Epithelial cell of esophagus (primary cell): ENCODE measurements at places on chromosomes 3 and 15.

- DNase-seq: no peak
Observed at GRCh38 chr3:191493336-191493735, 32.4 kb downstream of the PYDC2 start.

- DNase-seq: peak; percentile 15
Observed at GRCh38 chr3:63232764-63233396, 45.2 kb upstream of the SYNPR start.

DNA sequence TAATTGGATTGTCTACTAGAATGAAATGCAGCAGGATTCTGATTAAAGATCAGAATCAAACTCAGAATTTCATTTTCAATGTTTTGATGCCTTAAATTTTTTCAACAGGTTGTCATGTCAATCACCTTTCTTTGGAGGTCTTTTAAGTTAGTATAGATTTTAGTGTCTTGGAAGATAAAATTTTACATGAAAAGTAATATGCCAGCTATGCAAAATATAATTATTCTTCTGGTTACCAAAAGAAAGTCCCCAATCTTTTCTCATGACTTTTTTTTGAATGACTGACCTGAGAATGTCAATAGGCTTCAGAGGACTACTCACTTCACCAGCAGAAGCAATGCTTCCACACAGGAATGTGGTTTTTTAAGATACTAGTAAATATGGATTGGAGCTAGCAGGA, 4.3 kb downstream of the FGF7 start:
- no peak for DNase-seq

- DNase-seq: peak; percentile 61
Observed at GRCh38 chr3:48661501-48662144, 1.1 kb downstream of the CELSR3 start.

DNA sequence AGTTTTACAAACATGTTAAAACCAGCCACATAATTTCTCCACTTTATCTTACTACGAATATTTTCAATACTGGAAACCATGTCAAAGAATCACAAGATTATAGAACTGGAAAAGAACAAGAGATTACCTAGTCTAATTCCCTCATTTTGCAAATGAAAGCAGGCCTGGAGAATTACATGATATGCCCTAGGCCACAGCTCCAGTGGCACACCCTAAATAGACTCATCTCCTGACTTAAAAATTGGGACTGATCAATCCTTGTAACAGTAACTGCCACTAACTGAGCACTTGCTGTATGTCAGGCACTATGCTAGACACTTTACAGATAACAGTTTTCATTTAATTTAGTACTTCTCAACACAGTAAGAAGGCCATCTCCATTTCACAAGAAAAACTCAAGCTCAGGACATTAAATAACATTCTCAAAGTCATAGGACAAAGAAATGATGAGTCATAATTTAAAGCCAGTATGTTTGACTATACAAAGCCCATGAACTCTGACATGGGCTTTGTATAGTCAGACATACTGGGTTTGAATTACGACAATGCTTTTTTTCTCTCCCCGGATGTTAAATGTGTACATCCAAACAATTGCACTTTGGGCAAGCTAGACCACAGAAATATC, 9.4 kb downstream of the IGSF11 start:
- DNase-seq: no peak

- DNase-seq: no peak
Observed at GRCh38 chr3:1251282-1252060, 158.6 kb downstream of the CNTN6 start.

GRCh38 chr3:123319760-123320159, 118.0 kb downstream of the SEC22A start:
- no peak for DNase-seq

DNA sequence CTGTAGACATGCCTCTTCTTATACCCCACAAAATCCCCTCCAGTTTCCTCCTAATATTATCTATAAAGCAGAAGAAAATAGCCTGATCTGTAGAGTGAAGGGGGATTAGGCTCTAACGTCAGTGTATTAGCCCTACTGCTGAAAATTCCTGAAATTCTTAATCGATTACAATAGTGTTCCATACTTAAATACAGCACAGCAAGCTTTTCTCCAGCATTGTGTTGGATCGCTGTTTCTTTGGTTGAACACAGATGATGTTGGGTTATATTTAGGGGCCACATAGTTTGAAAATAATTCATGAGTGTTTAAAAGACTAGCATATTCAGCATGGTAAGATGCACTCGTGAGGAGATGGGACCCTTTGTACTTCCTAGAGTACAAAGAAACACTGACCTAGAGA, 52.5 kb downstream of the PIAS1 start:
- DNase-seq: no peak

- DNase-seq: no peak
Observed at GRCh38 chr3:37973246-37974054, 17.1 kb upstream of the VILL start.

GRCh38 chr3:128322030-128323022, 144.4 kb downstream of the DNAJB8 start:
- peak; percentile 69 for DNase-seq

DNA sequence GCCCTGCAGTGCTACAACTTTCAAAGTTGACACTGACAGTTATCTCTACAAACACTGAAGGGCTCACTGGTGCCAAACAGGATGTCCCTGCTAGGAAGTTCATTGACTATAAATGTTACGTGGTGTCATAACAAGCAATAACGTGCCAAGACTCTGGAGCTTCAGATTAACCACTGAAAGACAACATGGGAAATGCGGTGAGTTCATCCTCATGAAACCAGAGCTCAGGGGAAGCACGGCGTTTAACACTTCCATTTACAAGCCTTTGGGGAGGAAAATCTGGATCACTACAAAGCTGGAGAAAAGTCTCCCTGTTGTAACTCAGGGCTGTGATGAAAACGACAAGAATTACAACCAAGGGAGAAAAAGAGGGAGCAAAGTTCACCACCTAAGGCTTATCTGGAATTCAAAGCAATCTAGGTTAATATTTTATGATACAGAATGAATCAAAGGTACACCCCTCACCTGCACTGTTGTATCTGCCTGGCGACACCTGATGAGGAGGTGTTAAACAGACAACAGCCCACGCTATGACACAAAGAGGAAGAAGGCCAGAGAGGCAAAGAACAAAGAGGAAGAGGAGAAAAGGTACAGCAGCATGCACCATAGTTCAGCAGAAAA, 27.0 kb downstream of the SHQ1 start:
- peak; percentile 29 for DNase-seq

DNA sequence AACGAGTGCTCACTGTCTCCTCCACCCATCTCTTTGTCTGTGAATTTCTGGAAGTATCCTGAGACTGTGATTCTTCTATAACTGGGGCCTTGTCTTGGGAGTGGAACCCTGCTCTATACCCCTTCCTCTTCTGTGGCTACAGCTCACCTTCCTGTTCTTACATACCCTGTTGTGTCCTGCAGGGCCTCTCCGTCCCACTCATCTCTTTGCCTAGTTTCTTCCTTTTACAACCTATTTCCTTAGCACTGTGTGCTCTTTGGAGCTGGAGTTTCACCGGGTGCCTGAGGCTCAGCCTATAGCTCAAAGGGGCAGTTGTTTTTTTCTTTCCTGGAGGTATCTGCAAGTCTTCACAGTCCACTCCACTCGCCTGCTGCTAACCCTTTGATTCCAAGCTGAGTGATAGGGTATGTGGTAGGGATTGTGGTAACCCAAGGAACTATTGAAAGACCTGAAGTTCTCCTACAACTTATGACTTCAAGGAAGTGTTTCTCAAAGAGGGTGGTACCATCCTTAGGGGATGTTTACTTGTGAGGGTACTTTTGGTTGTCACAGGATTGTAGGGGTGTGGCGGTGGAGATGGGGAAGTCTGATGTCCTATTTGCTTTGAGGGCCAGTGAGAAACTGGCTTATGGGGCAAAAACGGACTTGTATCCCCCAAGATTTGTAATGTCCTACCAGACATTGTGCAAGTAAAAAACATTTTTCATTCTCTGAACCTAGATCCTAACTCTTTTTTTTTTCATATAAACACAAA, 66.6 kb upstream of the ARL8B start:
- DNase-seq: no peak

GRCh38 chr3:72634128-72634527, 214.1 kb downstream of the SHQ1 start:
- no peak for DNase-seq

DNA sequence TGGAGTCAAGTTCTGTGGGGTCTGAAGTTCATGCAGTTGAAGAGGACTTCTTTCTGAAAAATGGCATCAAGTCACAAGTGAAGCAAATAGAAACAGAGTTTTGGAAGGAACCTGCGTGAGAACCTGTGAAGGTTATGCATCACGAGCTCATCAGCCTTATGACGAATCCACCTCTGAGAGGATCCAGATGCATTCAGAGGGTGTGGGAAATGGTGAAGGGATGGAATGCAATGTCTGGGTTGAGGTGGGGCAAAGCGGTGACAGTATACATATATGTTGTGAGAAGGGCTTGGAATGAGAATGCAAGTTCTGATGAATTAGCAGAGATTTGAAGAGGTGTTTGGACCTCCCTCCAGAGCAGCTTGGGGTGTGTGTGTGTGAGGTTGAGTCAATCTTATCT, 382.1 kb upstream of the TBL1XR1 start:
- peak; percentile 93 for DNase-seq

DNA sequence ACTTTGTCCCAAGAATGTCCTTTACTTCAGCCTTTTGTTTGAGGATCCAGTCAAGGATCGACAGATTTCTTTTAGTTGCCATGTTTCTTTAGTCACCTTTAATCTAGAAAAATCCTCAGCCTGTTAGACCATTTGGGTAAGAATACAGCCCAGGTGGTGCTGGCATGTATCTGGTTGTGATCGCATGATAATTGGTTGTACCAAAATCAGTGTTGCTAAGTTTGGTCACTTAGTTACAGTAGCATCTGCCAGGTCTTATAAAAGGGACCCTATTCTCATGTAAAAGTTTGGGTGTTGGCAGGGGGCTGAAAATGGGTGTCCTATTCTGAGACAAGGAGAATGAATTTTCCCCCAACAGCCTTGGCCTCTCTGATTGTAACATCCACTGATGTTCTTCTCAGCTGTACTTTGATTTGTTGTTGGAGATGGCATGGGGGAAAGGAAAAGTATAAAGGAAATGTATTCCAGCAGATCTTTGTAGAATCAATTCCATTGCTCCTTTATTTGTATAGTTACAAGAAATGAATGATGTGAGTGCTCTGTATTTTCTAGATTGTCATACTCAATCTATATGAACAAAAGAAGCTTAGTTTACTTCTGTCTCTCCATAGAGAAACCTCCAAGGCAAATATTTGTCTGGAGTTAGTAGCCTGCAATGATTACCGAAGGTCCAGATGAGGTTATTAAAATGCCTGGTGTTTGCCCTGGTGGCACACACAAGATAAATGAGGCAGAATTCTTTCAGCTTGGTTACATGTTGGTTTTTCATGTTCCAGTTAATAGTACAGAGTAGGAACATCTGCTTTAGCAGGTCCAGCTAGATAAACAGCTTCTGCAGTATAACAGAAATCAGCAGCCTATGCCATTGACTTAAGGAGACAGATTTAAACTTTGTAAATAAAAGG, 65.7 kb downstream of the CMTM8 start:
- DNase-seq: no peak

DNA sequence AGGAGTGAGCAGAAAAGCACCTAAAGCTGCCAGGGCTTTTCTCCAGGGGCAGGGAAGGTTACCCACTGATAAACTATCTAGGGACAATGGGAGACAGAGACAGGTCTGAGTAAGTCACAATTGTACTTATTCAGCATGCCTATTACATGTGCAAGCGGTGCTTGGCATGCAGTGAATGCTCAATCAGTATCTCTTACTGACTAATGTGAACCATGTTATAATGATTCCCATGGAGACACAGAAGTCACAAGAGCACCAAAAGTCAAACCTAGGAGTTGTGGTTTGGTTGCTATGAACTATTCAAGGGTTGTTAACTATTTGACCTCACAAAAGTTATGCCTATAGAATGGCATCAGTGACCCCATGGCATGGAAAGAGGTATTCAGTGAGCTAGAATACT, 50.0 kb upstream of the RASGRP1 start:
- DNase-seq: no peak

- no peak for DNase-seq
Observed at GRCh38 chr15:78162038-78162437, 12.9 kb downstream of the IDH3A start.

GRCh38 chr15:57692709-57693108, 13.8 kb upstream of the POLR2M start:
- DNase-seq: no peak

DNA sequence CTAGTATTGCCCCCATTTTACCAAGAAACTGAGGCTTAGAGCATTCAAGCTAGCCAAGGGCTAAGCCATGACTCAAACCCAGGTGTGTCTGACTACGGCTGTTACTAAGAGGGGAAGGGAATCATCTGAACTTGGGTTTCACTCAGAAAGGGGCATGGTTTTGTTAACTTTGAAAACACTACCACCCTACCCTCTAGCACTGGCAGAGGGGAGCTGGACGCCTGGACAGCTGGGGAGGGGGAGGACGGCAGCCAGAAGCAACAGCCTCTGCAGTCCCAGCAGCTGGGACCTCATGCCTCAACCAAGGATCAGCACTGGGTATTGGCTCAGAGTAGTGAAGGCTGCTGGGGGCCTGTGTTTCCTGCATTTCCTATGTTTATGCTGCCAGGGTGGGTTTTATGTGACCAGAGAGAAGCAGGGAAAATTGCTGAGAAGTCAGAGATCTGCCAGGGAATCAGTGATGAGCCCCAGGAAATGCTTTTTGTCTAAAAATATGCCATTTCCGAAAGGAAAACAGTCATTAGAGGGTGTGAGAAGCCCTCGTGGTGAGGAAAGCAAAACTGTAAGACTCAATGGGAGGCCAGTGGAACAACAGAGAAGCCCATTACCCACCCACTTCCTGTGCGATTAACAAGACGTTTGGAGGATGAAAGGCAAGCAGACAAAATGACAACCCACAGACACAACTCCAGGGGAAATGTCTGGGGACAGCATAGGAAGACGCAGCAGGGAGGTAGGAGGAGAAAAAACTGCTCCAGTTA, 41.2 kb downstream of the LIPC start:
- peak; percentile 83 for DNase-seq

DNA sequence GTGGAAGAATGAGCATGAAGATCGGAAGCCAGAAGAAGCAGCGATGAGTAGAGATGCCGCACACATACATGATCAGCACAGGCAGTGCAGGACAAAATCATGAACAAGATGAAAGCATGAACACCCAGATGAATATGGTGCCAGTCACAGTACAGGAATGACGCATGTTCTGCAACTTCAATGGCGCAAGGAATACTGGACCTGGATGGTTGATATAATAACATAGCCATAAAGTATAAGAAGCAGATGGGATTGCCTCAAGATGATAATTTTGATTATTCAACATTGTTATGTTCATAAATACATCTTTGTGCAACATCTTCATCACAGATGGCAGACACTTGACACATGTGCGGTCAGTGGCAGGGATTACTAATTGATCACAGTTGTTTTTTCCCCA, 59.7 kb upstream of the SLCO3A1 start:
- DNase-seq: no peak

- DNase-seq: no peak
Observed at GRCh38 chr3:188455748-188456147, 301.8 kb downstream of the LPP start.

- DNase-seq: no peak
Observed at GRCh38 chr3:46882377-46883053, 5.0 kb downstream of the PTH1R start.

GRCh38 chr3:14150491-14151230, 25.8 kb downstream of the TMEM43 start:
- peak; percentile 35 for DNase-seq

GRCh38 chr15:70423267-70423666, 325.6 kb upstream of the TLE3 start:
- DNase-seq: no peak
